ENCODE measurements at places on chromosomes 16 and 17.

GRCh38 chr16:18003033-18003432 lies 333.5 kb downstream of the NPIPA8 start:
- no peak for DNase-seq

- no peak for DNase-seq
Observed at GRCh38 chr17:73155410-73156165, 9.2 kb upstream of the SSTR2 start.

GRCh38 chr16:85372627-85373372 lies 240.3 kb upstream of the GSE1 start:
- no peak for DNase-seq

DNA sequence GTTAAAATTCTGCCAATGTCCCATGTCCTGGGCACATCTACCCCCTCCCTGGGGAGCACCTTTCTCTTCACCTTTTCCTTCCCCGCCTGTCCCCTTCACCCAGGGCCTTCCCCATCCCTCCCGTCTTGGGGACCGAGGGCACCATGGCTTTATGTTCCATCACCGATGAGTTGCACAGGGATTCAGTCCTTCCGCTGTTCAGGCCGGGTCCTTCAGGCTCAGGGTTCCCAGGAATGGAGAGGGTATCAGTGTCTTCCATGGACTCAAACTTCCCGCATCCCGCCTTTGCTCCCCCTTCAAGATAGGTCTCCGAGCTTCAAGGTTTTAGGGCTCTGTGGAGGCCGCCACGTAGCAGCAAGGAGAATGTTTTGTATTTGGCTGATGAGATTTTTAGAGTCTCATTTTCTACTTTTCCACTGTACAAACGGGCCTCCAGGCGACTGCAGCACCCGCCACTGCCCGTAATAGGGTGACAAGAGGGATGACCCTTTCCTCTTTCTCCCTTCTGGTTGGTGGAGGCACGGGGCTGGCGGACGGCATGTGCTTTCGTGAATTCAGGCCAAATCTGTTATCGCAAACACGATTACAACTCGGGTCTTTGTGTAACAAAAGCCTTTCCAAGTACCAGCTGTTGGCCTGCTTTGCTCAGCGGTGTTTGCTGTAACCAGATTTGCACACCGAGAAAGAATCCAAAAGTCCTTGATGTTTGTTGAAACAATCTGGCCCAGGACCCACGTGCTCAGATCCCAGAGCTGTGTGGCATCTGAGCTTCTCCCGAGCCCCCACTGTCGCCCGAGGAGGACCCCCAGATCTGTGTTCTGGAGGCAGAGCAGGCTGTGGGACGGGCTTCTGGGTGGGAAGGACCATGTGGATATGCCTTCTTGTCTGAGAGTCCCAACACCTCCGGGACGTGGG lies 236.3 kb downstream of the SEC14L1 start:
- DNase-seq: no peak

GRCh38 chr17:7587420-7588151 lies 2.3 kb downstream of the SOX15 start:
- DNase-seq: no peak

GRCh38 chr17:45784293-45784740 lies at the start of gene CRHR1:
CRHR1 (plus strand) TSS chr17:45784320; CDS start chr17:45784545, 225 bp downstream.
- DNase-seq: no peak

DNA sequence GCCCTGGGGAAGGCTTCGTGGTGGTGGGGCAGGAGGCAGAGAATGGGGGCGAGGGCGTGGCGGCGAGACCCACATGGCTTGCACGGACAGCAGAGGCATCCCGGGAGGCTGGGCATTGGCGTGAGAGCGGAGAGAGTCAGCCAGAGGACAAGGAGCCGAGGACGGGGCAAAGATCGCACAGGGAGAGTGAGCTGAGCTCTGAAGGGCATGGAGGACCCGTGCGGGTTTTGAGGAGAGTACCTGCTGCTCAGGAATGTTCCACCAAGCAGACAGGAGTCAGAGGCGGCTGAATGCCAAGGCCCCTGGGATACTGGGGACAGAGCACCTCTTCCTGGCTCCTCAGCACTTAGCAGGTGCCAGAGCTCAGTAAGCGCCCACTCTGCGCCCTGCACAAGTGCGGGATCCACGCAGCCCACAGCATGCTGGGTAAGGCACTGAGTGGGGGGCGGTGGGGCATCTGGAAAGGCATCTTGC lies 47.8 kb downstream of the ARHGAP27 start:
- no peak for DNase-seq

GRCh38 chr17:70292366-70292765 lies 123.0 kb downstream of the KCNJ2 start:
- no peak for DNase-seq

Measured in T-helper 22 cell (primary cell).